Bladder microvascular endothelial cell (primary cell): ENCODE measurements at places on chromosomes 16 and 17. TPM values are rescaled to one million over a fixed set of nuclear protein-coding genes. Genes with fewer than 3 reads are reported as not detected.

The HOXB6 gene
- total RNA-seq: 9.9 and 10.2 TPM in 2 replicates

The TP53TG3 gene
- total RNA-seq: not detected in 2 replicates

The KRT39 gene
- not detected in 2 replicates for total RNA-seq

The MYH8 gene
- total RNA-seq: not detected in 2 replicates

The TBC1D3E gene
- total RNA-seq: not detected in 2 replicates
